ENCODE measurements at places on chromosomes 6 and 20.

GRCh38 chr20:62896526-62896925 is 29.8 kb downstream of the DIDO1 start:
- no peak for DNase-seq

DNA sequence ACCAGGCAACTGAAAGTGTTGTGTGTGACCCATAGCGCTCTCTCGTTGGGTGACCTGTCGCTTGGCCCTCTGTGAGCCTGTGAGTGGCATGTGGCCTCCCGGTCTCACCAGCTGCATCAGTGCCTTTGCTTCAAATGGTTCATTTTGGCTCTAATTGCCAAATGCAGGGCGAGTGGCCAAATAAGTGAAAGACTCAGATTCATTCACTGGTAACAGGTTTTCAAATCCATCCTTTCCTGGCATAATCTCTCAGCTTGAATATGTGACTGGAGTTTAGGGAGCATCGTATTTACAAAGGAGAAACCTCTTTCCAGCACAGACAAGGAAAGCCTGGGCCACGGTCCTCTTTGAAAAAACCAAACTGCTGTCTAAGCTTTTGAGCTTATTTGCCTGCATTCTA is 321.6 kb upstream of the QKI start:
- no peak for DNase-seq

- no peak for DNase-seq
Measured at GRCh38 chr6:76043690-76044089, 28.8 kb downstream of the IMPG1 start.

- DNase-seq: no peak
Measured at GRCh38 chr20:37500311-37500710, 20.7 kb upstream of the NNAT start.

GRCh38 chr20:22052025-22052650 is 346.7 kb downstream of the PAX1 start:
- no peak for DNase-seq

GRCh38 chr6:6676910-6677441 is 88.5 kb downstream of the LY86 start:
- peak; percentile 78 for DNase-seq

- peak; percentile 32 for DNase-seq
Measured at GRCh38 chr20:38805958-38806854, 709 bp downstream of the PPP1R16B start.

- no peak for DNase-seq
Measured at GRCh38 chr6:55964136-55964535, 88.7 kb upstream of the BMP5 start.

GRCh38 chr6:80541181-80541580 is 434.7 kb downstream of the BCKDHB start:
- DNase-seq: peak; percentile 2

DNA sequence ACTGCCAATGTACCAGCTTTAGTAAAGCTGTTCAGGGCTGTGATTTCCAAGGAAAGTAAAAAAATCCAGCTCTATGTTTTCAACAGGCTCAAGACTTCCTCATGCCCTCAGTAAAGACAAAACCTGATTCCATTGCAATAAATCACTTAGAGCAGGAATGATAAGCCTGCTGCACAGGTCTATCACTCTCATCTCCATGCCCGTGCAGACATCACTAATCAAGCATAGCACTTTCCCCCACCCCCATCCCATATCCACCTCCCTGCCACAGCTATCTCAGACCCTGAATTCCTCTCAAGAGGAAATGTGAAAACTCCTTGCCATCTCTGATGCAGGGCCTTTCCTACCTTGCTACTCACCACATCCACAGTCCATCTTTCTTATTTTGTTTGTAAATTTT is 554.9 kb downstream of the MAFB start:
- DNase-seq: no peak

DNA sequence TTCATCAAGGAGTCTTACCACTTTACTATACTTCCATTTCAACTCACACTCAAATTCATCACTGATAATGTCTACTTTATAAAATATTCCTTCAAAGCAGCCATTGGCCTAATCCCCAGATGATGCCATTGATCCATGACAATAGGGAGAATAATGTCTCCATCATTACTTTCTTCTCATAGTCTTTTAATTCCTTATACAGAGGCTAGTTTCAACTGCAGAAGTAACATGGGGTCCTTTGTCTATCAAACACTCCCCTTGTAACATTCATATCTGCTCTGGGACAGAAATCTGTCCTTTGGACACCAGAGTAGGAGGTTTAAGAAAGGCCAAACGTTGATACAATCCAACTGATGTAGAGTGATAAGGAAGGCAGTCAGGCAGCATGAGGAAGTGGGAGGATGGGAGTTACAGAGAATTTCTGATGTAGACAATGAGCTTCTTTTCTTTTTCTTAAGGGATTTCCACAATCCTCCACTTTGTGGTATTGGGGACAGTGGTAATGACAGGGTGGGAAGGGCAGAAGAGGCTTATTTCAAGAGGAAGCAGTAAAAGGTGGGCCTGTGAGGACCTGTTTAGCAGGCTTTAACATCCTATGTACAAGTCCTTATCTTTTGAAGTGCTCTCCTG is 18.9 kb upstream of the HLA-DOA start:
- no peak for DNase-seq

DNA sequence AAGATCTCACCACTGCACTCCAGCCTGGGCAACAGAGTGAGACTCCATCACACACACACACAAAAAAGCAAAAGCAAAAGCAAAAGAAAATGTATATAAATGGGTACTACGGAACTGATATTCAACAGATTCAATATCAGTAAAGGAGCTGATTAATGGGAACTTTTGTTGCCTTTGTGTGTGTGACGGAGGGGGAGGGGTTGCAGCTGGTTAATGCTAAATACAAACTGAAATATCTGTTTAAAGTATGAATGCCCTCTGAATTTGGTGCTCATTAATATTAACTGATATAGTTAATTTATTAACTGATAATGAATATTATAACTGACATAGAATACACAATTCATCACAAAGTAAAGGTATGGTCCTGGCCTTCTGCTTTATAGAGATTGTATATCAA is 8.4 kb downstream of the NCOA6 start:
- DNase-seq: no peak

- DNase-seq: no peak
Measured at GRCh38 chr6:33591424-33592032, 11.5 kb upstream of the BAK1 start.

GRCh38 chr20:60349418-60349817 is 391.2 kb downstream of the CDH26 start:
- DNase-seq: no peak
